ENCODE measurements at places on chromosomes 2 and 18.
A peak's percentile ranks its signal among the peaks of the same experiment; 100 is the strongest.

DNA sequence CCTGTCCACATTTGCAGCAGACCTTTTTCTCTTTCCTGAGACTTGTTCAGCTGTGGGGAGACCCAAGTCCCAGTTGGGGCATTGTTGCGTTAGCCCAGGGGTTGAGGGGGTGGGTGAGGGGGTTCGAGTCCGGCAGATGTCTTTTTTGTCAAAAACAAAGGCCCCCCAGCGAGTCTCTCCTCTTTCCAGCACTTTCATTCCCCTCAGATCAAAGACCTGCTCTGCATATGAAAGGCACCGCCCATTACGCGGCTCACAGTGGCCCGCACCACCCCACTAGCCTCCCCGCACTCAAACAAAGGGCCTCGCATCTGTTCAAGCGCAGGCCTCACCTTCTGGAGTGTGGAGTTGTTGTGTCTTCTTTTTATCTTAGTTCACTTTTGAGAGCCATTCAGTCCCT, 25.2 kb downstream of the TRABD2A start:
- DNase-seq: no peak

- no peak for DNase-seq
These were observed 191.6 kb downstream of the SEPTIN10 start for GRCh38 chr2:109422071-109422757.

DNA sequence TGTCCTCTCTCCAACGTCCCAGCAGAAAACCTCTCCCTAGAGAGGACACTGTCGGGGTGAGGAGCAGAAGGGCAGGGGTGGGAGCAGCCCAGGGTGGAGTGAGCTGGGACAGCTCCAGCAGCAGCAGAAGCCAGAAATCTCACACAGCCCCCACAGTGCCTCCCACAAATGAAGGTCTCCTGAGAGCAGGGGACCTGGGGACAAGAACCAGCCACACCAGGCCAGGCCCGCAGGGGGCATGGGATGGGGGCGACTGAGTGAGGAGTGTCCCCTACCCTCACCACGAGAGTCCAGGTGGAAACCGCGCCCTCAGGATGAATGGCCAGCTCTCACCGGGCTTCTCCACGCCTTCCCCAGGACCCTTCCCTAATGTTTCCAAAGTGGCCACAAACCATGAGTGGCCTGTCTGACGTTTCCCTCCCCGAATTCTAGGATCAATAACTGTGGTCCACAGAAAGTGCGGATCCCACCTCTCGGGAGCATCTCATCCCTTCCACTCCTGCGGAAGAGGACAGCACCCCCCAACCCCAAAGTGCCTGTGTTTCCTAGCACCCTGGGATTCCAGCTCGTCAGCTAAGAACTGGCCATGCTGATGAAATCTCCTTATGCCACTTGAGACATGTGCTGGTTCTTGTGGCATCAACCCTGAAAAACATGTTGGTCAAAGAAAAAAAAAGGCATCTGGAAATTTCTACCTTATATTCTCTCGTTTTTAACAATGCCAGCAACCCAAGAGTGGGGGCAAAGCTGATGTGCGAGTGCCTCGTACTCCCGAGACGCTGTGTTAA, 121.1 kb downstream of the HDAC4 start:
- DNase-seq: no peak

DNA sequence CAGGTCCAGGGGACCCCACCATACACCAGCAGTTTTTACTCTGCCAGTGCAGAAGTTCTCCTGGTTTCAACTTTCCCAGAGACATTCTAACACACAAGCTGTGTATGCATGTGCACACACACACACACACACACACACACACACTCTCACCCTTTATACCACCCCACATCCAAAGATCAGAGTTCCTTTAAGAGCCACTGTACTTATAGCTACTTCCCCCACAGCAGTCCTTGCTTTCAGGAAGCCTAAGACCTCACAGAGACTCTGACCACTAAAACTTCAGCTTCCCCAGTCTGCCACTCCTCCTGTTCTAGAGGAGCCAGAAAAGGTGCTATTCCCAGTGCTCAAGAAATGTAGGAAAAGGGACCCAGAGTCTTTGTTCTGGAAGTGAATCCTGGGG, 107.8 kb downstream of the ZNF521 start:
- DNase-seq: no peak

DNA sequence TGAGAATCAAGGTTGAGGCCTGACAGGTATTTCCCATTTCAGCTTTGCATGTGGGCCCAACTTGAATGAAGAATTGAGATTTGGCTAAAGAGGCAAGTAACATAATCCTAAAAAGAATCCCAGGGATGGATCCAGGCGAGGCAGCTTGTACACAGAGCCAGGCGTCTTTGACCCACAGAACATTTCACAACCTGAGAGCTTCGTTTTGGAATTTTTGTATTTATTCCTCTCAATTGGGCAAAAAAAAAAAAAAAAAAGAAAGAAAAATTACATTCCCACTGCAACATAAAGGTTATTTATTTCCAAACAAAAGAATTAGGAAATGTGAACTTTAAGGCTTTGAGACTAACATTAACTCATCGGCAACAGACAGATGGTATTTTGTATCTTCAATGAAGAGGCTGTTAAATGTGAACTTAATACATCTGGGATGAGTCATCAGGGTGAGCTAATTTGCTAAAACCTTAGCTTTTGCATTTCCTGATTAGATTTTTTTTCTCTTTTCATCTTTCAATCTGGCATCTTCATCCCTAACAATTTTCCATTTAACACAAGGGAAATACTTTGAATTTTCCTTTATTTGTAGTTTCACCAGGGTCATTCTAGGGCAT, 478.5 kb upstream of the TNP1 start:
- no peak for DNase-seq

GRCh38 chr2:197784956-197785941, at the start of gene BOLL:
TSS of gene BOLL (minus strand) at chr2:197785319. CDS start at chr2:197781850, 3,469 bp downstream.
- DNase-seq: no peak

DNA sequence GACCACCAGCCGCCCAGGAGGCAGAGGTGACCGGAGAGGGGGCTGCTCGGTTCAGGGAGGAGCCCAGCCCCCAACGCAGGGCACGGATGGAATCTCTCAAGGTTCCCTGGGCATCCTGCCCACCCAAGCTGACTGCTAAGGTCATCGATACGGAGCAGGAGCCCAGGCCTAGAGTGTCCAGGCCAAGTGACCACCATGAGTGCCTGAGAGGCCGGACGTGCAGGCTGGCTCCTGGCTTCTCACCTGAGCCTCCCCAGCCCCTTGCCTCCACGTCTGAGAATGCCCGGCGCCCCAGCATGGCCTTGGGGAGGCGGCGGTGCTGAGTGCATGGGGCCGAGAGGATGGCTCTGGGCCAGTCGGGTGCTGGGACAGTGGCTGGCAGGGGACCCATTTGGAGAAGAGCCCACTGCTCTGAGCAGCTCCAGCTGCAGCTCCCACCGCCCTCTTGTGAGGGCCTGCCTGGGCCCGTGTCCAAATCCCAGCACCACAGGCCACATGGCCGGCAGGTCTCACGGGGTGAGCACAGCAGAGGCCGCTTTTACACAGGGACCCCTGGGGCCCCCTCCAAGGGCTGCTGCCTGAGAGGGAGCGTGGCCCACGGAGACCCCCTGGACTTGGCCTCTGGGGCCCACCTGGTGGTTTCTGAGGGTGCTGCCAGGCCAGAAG, 102.8 kb upstream of the CTDP1 start:
- peak; percentile 81 for DNase-seq

Measured in DMS79 (cell line).